Glutamatergic neuron (in vitro differentiated cells): ENCODE measurements at places on chromosomes 7 and 10.

GRCh38 chr7:129299889-129300288 lies 75.1 kb downstream of the AHCYL2 start:
- no peak for DNase-seq

- DNase-seq = no peak
These were observed 21.7 kb downstream of the PLAU start for GRCh38 chr10:73932620-73933112.

- no peak for DNase-seq
These were observed 102.7 kb downstream of the ANKRD7 start for GRCh38 chr7:118327174-118327573.

- no peak for DNase-seq
These were observed 18.9 kb downstream of the CAMK2G start for GRCh38 chr10:73855413-73855812.

DNA sequence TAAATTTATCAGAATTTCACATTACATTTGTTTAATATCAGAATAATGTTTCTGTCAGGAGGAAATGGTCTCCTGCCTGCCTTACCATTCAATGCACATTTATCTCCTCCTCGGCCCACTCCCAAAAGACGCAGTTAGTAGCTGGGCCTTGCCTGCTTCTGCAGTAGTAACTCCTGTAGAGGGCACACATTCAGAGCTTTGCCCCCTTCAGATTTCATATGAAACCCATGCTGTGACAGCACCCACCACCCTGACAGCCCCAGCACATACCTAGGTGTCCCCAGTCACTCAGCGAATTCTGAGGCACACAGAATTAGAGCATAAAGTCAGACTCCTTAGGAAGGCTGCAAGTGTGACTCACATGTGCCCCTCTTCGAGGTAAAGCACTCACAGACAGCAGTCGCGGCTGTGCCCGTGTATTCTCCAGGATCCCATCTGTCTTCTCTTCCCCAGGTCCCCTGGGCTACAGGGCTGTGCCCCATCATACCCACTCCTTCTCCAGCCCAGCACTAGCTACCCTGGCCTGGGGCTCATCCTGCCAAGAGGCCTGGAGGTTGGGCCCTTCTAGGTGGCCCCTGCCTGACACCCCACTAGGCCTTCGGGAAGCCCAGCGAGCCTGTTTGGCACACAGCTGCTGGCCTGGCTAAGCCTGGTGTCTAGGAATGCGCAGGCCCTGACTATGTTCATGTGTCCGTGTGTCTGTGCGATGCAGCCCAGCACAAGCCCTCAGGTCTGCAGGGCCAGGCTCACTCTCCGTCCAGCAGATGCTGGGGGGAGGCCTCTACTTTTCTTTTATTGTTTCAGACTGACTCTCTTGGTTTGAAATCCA lies 4.7 kb upstream of the DEPP1 start:
- DNase-seq = no peak

DNA sequence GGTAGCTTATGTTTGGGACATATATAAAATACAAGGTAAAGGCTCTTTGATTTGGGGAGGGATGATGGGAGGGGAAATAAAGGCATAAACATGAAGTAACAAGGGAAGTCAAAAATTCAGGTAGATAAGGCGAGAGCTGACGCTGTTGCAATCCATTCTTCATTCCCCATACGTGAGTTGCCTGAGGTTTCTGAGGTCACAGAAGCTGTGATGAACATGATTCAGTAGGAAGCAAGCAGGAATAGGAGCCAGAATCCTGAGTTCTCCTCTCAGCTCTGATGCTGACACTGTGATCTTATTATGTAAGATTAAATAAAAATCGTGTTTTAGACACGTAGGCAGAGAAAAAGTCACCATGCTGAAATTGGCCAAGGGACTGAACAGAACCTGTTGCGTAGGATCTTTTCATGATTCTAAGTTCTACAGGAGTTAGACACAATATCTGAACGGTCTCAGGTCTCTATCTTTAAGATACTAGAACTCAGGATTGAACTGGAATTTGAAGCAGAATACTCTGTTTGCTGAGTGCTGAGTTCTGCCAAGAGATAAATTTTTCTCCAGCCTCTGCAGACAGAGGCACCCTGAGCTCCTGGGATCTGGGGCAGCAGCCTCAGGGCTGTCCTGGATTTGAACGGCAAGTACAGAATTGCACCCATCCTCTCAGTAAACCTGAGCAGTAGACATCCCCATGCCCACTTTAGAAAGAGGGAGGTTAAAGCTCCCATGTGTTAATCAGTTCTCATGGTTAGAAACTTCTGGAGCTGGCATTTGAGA lies 21.0 kb downstream of the KLF6 start:
- no peak for DNase-seq

DNA sequence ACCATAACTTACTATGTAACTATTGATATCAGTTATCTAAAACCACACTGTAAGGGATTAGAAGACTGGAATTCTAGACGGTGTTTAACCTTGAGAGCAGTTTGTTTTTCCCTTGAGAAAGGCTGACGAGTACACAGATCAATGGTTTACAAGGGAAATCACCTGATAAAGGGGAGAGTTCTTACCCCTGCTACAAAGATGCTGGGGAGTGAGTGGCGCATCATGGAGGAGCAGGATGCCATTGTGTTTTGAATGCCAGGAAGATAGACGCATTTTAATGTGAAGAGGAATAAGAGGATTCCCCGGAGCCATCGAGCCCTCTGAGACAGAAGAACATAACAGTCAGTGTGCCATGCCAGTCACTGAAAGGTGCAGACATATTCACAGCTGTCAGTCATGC lies 145.2 kb downstream of the PKD1L1 start:
- no peak for DNase-seq

- DNase-seq = no peak
These were observed 53.5 kb downstream of the ZNF37A start for GRCh38 chr10:38147686-38148085.

- no peak for DNase-seq
These were observed 74.3 kb upstream of the ASAH2 start for GRCh38 chr10:50325449-50326171.

DNA sequence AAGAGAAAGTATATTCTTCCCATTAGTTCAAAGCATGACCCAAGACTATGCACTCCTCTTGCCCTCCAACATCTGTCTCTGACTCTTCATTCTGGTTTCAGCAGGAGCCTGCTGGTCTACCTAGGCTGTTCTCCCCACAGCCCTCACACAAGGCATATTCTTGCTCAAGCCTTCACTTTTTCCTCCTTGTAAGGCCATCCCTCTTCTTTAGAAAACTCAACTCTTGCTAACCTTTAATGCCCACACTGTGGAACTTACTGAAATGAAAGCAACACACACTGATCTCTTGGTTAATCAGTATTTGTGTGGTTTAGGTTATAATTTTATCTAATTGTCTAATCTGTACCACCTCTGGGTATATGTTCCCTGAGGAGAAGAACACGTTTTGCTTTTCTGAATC lies 75.8 kb downstream of the PRKCQ start:
- no peak for DNase-seq

DNA sequence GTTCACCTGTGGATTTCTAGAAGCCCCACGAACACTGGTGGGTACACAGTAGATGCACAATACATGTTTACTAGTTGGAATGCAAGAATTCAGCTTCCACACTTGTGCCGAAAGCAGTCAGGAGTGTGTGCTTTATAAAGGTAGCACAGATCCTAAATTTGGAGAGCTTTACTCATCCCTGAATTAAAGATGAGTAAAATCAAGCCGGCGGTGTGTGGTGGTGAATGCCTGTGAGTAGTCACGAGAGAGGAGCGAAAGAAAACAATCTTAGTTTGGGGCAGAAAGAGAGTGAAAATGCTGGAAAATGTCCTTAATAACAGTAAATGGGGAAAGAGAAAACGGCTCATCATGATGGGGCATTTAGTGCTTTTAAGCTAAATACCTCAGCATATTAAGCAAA lies 13.6 kb upstream of the ENO4 start:
- DNase-seq = no peak

- no peak for DNase-seq
These were observed 97.0 kb downstream of the PCLO start for GRCh38 chr7:83065714-83066113.

GRCh38 chr7:120402801-120403200 lies 129.8 kb downstream of the KCND2 start:
- DNase-seq = no peak

DNA sequence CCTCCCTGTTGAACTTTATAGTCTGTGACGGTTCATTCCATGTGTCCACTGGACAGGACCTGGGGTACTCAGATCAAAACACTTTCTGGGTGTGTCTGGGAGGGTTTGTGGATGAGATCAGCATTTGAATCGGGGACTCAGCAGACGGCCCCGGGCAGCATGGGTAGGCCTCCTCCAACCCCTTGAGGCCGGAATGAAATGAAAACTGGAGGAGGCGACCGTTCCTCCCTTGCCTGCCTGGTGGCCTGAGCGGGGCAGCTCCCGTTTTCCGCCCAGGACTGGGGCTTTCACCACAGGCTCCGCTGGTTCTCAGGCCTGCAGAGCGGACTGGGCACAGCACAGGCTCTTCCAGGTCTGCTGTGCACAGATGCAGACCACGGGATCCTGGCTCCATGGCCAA lies 247.7 kb downstream of the MAD1L1 start:
- DNase-seq = no peak

DNA sequence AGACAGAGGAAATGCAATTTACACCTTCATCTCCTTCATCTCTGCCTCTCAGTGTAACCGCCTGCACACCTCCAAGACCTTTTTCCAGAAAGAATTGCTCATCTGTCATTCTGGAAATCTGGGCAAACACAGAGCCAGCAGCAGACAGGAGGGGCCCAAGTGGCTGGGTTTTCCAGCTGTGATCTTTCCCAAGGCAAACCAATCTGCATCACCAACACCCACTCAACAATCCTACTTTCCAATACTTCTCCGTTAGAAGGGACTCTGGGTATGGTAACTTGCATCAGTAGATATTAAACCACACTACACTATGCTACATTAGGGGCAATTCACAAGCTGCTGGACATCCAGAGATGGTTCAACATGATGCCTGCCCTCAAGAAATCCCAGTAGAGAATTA lies 781.8 kb upstream of the AUTS2 start:
- no peak for DNase-seq

DNA sequence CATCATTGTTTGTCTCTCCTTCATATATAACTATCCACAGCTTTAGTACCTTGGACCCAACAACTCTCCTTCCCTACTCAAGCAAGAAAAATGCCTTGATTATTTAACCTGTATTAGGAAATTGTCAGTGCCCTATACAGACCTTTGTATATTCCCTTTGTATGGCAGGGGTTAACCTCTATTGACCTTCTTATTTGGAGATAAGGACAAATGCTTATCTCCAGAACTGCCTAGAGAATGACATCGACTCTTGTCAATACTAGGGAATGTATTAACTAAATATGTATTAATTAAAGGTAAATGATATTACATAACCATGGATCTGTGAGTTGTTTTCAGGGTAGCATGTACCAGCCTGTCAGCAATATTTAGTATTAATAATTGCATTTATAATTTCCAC lies 10.4 kb upstream of the AKR1D1 start:
- DNase-seq = no peak

- no peak for DNase-seq
These were observed 111.9 kb downstream of the CACNB2 start for GRCh38 chr10:18252086-18252485.

- DNase-seq = no peak
These were observed 16.7 kb upstream of the CFAP46 start for GRCh38 chr10:132958883-132959558.

GRCh38 chr10:27745732-27746396 lies at the start of gene MKX:
Gene MKX, minus strand, starts transcription at chr10:27745819. Its CDS starts 2,404 bp downstream, at chr10:27743415.
- DNase-seq = peak; percentile 93

GRCh38 chr7:22181663-22182062 lies 175.3 kb downstream of the RAPGEF5 start:
- no peak for DNase-seq

DNA sequence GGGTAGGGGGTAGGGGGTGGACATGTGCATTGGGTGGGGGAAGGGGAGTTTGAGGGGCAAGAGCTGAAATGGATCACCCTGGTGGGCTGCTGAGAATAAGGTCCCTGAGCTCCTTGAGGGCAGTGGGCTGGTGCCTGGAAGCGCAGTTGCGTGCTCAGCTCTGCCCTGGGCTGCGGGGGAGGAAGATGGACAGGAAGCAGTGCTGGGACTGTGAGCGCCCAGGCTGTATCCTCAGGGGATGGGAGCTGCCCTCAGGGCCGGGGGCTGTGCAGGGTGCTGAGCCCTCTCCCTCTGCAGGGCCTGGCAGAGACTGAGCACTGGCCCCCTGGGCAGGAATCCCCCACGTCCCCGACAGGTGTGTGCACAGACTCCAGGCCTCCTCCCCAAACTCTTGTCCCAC lies 24.4 kb upstream of the ZNF467 start:
- no peak for DNase-seq

DNA sequence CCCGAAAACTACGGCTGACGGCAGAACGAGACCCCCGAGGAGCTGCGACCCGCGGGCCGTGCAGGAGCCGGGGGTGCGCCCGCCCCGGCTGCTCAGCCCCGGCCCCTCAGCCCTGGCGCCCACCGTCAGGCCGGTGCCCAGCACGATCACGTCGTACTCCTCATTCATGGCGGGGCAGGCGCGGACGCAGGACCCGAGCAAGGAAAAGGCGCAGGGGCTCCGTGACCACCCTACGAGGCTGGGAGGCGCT lies 218 bp downstream of the GDI2 start:
- no peak for DNase-seq

DNA sequence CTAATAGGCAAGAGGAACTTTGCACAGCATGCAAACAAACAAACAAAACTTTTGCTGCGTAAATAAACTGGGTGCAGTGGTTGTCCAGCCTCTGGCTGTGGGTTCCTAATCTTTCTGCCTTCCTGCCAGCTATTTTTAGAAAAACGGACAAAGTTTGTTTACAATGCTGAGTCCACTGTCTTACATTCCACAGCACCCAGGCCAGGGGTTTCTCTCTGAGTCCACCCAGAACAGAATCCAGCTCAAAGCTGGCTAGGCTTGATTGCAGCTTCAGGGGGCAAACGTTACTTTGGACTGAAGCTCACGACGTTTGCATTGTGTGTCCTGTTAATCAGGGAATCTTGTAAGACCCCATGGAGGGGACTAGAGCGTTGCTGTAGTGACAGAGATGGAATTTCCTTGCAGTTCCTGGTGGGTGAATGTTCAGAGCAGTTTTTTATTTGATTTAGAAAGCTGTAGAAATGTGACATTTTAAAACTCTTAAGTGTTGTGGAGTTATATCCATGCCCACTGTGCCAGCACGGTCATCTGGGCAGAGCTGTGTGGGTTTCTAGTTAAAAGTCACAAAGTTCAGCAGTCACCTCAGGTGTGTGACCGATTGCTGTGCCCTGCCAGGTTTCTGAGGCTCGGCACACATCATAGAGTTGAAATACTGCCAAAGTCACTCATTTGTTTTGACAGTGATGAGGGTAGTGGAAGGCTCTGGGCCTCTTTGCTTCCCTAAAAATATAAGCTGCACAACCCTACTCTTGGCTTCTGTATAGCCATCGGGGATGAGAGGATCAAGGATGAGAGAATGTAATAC lies 247.0 kb downstream of the STK31 start:
- no peak for DNase-seq

DNA sequence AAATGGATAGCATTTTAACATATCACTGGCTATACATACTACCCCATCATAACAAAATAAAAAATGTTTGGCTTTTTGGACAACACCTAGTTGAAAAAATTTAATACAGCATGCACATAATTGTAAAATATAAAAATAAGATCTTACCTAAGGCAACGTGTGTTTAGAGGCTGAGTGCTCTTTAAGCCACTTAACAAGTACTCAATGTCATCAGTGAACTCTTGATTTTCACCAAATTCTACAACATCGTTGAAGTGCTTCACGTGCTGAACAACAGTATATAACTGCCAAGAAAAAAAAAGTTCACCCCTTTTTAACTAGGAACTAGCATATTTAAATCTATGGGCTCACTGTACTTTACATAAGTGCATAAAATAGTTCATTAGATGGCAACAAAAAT lies 49.5 kb downstream of the WAPL start:
- no peak for DNase-seq
